8988T (cell line): ENCODE measurements at places on chromosomes 11 and 22.

- no peak for DNase-seq
Observed at GRCh38 chr11:123719452-123719851, 22.0 kb downstream of the ZNF202 start.

GRCh38 chr22:19239464-19239863 is 52.1 kb downstream of the CLTCL1 start:
- DNase-seq = no peak

DNA sequence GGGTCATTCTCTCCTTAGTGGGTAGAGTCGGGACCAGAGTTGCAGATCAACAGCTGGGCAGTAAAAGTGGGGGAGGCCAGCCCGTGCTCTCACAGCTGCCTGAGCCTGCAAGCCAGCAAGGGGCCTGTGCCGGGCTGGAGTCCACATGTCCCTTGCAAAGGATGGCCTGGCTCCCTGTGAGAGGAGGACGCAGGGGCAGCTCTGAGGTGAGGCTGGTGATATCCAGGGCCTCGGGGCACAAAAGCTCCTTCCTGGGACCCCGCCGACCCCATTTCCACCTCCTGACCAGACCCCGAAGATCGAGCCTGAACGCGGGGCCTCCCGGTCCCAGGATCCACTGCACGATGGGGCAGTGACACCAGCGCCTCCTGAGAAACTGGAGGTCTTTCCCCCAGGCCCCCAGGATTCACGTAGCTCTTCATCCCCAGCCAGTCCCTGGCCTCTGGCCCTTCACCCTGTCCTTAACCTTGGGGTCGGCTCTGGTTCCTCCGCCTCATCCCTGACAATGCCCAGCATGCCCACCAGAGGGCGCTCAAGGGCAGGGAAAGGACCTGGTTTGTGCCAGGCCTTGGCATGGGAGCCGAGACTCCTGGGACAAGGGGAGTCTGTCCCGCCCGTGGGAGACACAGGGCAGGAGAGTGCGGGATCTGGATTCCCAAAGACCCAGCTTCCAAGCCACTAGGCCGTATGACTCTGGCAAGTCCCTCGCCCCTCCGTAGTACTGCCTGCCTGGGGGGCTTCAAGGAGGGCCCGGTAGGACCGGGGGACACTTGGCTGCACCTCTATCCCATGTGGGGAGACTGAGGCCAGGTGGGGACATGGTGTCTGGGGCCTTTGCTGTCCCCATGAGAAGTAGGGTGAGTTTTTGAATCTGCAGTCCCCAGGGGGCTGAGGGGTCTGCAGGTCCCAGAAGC is 17.8 kb upstream of the WNT7B start:
- DNase-seq = no peak

GRCh38 chr11:61486011-61486620 is 22.4 kb upstream of the LRRC10B start:
- peak; percentile 12 for DNase-seq

DNA sequence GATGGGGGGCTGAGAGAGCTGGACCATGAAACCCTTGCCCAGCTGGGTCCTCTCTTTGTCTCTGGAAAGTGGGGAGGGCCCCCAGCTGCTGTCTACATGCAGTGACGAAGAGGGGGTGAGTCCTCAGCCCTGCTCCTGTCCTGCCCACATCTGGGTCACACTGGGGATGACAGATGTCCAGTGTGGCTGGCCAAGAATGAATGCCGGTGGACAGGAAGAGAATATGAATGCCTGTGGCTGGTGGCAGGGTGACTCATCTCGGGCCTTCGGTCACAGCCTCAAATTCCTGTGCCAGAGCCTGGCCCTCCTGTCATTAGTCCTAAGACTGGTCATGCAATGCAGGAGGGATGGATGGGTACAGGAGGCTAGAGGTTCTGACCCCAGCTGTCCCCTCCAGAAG is 2.2 kb upstream of the PNPLA3 start:
- no peak for DNase-seq
